Non-pigmented ciliary epithelial cell (primary cell): ENCODE measurements at places on chromosomes 7 and 10.
A peak's percentile ranks its signal among the peaks of the same experiment; 100 is the strongest.

DNA sequence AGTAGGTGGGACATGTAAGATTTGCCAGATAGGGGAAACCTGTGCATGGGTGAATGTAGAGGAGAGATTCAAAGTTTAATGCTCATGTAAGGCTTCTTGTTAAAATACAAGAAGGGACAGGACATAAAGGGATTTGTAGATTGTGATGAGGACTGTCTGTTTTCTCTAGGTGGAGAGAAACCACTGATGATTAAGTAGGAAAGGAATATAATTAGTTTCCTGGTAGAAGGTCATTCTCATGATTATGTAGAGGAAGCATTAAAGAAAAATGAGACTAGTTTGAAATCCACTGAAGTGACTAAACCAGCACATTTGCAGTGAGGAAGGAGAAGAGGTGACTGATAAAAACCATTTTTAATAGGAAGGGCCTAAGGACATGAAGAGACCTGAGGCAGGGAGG lies 19.6 kb upstream of the MACC1 start:
- no peak for DNase-seq

DNA sequence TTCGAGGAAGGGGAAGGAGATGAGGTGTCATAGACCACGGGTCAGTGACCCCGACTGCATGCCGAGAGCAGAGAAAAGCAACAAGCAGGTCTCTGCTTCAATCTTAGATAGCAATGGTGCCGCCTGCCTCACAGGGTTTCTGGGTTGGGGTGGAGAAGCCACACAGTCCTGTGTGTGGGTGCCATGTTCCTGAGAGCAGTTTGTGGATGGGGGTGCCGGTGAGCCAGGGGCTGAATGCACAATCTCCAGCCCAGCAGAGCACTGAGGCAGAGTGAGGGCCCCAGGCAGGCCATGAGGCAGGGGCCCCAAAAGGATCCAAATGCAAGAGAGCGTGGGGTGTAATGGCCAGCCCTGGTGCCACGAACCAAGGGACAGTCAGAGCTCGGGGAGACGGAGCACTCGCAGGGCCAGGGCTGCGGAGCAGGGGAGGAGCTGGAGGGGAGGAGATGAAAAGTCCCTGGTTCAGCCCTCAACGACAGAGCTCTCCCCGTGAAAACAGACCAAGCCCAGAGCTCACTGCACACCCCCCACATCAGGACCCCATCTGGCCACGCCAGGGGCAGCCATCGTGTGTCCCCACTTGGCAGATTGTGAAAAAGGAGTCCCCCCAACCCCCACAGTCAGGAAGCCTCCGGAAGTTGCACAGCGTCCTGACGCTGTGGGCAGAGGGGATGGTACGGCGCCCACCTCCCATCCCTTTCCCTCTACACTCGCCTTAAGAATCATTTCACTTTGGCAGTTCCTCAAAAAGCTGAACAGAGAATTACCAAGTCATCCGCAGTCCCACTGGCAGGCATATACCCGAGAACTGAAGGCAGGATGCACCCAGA lies 19.9 kb downstream of the WDR86 start:
- DNase-seq: no peak

DNA sequence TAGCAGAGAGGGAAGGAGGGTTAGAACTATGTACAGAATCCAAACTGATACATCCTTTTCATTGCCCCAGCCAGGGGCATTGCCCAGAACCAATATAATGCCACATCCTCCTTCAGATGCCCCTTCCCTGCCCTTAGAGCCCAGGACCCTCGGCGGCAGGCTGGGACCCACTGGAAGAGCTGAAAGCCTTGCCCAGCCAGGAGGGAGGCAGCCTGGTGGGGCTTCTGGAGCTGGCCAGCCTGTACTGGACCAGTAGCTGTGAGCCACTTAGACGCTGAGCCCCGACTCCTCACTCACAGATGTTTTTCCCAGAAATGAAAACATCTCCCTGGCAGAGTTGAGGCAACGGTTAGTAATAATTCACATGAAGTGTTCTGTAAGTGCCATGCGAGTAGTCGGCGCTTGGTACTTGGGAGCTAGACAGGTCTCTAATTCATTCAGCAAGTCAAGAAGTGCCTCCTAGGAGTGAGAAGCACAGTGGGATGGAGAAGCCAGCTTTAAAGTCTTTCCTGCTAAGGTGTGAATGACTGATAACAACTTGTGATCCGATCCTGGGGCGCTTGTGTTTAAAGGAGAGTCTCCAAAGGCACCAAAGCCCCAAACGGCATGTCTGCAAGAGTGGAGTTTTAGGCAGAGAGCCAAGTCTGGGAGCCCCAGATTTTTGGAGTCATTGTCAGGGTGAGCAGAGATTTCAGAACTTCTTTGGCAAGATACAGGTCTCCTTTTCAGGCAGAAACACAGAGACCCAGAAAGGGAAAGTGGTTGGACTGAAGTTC lies 9.8 kb downstream of the VSIR start:
- no peak for DNase-seq

DNA sequence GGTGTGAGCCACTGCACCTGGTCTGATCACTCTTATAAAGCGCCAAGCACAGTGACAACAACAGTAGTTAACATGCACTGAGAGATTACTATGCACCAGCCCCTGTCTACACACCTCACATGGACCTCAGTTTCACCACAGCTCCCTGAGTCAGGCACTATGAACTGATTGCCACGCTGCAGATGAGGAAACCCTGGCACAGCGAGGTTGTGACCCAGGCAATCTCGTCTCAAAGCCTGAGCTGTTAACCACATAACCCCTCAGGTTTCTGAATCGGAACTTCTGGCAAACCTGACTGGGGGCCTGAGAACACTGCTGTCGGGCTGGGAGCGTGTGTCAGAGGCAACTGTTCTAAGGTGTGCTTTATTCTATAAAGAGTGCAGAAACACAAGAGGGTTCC lies 150.8 kb downstream of the RNF216 start:
- DNase-seq: no peak

GRCh38 chr10:1578392-1579140 lies 158.8 kb downstream of the ADARB2 start:
- no peak for DNase-seq

DNA sequence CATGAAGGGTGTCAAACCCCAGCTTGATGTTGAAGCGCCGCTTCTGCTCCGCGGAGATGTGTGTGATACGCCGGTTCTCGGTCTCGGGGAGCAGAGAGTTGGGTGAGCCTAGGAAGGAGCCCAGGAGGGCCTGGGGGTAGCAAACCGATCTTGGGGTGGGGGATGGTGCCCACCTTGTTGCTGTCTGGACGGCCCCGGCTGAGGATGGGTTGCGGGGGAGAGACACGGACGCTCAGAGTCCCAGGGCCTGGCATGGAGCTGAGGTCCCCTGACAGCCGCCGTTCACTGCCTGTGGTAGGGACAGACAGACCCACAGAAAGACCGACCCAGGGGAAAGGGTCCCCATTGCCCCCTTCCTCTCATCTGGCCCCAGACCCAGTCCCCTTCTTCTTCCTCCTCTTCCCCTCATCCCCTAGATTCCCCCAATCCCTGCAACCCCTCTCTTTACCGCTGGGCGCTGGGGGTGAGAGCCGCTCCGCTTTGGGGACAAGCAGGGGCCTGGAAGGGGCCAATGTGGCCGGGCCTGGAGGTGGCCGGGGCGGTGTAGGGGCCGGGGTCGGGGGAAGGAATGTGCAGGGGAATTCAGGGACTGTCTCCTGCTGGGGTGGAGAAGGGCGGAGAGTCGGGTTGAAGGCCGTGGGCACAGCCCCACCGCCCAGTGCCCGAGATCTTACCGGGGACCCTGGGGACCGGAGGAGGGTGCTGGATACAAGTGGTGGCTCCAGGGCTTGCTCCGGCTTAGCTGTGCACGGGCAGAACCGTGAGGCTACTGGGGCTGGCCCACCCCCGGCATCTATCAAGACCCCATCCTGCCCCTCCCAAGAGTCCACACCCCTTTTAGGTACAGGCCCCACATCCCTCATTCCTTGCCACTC lies 18.0 kb upstream of the TBL2 start:
- DNase-seq: no peak

DNA sequence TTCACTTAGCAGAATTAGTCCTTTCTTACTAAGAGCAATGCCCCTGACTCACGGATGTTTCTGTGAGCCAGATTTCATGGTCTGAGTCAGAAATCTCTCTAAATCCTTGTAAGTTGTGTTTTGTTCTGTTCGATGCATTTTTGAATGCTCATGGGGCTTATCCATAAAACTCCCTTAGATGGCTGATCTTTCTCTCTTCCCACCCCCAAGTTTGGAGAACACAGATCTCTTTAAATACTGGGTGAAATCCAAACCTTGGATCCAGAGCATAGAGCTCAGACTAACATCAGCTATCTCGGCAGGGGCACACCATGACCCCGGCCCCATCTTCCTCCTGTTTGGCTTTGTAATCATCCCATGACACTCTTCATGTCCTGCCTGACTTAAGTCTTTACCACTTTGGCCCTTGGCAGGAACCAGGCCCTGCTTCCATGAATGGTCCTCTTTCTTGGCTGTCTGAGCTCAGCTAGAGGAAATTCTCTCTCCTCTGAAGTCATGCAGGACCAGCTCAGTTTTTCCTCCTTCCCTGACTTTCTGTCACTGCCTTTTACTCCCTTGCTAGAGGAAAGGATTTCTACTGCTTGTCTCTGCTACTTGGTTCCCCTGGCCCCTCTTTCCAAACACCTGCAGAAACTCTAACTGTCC lies 120.4 kb upstream of the RAB11FIP2 start:
- DNase-seq: no peak

DNA sequence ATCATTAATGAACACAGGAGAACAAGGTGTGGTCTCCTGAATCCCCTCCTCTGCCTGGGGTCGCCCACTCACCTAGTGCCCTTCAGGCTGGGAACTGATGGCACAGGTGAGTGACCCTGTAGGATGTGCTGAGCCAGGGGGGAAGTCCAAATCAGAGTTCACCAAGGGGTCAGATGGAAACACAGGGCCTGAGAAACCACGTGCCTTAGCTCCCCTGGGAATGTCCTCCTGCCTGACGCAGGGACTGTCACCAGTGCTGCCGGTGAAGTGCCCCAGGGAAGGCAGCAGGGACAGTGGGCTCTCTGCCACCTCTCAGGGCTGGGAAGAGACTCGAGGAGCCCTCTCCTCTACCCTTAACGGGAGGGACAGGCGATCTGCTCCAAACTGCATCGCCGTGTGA lies 5.8 kb upstream of the PYROXD2 start:
- no peak for DNase-seq

DNA sequence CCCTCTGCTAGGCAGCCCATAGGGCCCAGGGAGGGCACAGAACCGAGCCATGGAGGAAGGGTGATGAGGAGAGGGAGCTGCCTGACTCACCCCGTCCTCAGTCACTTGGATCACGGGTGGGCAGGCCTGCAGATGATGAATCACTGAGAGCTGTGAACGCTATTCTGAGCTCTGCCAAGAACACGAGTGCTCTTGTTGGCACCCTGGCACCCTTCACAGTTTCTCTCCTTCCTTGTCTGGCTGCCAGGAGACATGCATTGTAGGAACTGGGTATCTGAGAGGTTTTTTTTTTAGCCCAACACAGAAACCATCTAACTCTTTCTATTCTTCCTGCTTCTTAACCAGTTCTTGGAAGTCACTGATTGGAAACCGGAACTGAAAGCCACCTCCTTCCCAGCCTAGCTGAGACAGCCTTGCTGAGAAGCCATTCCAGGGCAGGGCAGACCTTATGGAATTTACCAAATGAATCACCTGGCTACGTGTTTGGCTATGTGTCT lies 82.1 kb downstream of the SLC37A3 start:
- DNase-seq: peak; percentile 18

DNA sequence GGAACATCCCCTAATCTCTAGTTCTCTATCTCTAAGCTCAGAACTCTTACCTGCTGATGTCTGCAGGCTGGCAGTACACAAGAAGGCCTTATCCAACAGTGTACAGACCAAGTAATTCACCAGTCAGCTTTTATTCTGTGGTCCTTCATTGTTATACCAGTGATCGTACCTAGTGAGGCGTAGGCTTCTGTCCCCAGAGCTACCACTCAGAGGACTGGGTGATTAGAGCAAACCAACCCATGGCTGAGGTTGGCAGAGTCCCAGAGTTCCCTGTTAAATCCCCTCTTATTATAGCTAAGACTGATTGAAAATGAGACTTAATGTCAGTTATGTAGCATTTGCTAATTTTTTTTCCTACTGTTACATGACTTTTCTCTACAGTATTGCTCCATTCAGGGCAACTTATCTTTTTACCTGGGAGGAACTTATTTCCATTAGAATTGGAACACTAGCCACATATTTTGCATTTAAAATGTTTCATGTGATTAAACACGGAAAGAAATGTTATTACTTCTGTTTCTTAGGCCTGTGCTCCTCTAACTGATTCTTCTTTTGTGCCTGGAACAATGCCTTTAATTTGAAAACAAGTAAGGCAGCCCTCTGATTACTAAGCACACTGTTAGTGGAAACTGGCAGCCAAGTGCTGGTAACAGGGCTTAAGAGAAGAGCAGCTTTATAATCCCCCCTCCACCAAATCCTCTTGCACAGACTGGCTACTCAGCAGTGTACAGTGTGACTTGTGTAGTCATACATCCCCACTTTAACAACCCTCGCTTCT lies 127.2 kb downstream of the LRRC4 start:
- DNase-seq: no peak

- DNase-seq: no peak
These were observed 139.8 kb downstream of the CUBN start for GRCh38 chr10:16989826-16990293.

GRCh38 chr10:62333988-62334682 lies 40.0 kb upstream of the ZNF365 start:
- no peak for DNase-seq

DNA sequence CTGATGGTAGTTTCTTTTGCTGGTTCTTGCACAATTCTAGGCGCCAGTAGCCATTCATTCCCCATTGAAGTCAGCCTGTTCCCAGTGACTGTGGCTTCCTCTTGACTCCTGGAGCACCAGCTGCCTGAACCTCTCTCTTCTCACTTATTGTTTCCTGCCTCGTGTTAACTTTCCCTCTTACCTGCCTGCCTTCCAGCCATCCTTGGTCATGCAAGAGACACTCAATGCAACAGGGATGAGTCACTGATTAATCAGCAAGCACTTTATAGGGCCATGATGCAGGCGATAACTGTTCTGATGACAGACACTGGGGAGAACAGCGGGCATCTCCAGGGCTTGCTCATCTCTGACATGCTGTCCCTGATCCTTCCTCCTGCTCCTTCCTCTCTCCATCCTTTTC lies 122.0 kb downstream of the PLCE1 start:
- DNase-seq: no peak

GRCh38 chr7:77797734-77798393 lies 370 bp downstream of the TMEM60 start:
- no peak for DNase-seq

- DNase-seq: no peak
These were observed 693.9 kb downstream of the REEP3 start for GRCh38 chr10:64215088-64215487.
